ENCODE measurements at places on chromosomes 3 and 15.
A peak's percentile ranks its signal among the peaks of the same experiment; 100 is the strongest.

DNA sequence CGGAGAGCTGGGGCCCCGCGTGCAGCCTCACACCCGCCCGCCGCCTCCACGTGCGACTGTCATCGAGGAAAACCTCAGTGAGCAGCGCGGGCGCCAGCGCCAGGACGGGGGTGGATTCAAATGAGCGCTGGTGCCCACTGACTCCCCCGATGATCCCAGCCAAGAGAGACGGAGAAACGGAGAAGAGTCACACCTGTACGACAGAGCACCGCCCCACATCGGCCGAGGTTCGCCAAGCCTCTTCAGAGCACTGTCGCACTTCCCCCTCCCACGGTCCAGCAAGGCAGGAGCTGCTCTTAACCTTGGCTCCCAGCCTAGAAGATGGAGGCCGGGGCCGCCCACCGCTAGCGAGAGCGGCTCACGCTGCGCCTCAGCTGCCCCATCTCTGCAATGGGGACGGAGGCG is 130.9 kb upstream of the IQSEC1 start:
- no peak for DNase-seq

- DNase-seq = no peak
Measured at GRCh38 chr3:185207481-185207880, 46.4 kb downstream of the EHHADH start.

DNA sequence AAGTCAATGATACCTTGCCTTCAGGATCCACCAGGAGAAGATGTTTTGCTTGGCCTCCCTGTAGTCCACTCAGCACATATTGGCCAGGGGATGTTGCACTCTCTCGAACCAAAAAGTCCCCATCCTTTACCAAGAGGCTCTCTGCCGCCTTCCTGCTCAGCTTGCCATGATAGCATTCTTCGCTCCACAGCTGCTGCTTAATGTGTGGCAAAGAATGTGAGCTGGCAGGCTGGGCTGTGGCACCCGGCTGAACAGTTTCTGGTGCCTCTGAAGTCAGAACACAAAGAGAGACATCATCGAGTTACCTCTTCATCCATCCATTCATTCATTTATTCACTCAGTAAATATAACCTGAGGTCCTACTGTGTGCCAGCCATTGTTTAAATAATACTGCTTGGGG is 23.9 kb upstream of the CEP152 start:
- no peak for DNase-seq

GRCh38 chr3:193857996-193858395 is 265.0 kb downstream of the OPA1 start:
- DNase-seq = no peak

GRCh38 chr15:98554272-98555172 is 93.8 kb upstream of the IGF1R start:
- DNase-seq = no peak

- no peak for DNase-seq
Measured at GRCh38 chr3:197756704-197757103, 7.0 kb downstream of the FYTTD1 start.

DNA sequence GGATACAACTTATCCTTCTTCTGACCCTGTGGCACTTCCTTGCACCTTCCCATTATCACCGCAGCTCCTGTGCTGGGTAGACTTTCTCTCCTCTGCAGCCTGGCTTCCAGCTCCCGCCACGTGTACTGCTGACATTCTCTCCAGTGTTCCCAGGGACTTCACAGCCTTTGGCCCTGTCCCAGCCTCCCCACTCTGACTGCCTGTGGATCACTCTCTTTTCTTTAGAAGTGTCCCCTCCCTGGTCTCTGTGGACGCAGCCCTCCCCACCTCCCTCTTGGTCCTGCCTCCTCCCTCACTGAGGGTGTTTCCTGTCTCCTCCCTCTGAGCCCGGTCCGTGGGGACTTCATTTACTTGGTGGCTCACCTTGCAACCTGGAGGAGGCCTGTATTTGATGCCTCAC is 17.4 kb downstream of the PDIA5 start:
- DNase-seq = no peak

DNA sequence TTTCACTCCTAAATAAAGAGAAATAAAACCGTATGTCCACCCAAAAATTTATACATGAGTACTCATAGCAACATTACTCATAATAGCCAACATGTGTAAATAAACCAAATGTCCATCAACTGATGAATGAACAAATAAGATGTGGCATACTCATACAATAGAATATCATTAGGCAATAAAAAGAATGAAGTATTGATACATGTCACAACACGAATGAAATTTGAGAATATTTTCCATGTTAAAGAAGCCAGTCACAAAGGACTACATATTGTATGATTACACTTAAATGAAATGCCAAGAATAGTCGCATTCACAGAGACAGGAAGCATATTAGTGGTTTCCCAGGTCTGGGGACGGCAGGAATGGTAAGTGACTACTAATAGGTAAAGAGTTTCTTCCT is 869.2 kb downstream of the IGSF11 start:
- DNase-seq = no peak

DNA sequence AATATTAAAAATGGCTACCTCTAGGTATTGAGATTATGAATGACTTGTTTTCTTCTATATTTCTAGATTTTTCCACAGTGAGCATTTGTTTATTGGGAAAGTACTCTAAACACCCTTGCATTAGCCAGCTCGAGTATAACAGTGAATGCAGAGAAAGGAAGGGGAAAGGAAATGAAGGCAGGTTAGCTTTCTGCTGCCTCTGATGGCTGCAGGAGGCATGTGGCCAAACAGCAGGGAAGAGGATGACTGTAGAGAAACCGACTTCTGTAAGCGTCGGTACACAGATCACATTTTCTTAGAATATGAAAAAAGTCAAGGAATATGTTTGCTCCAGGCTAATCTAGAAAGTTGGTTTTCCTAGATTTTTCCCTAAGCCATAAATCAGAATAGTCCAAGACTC is 19.8 kb downstream of the GNB5 start:
- DNase-seq = no peak

- DNase-seq = no peak
Measured at GRCh38 chr3:54176106-54176505, 53.8 kb downstream of the CACNA2D3 start.

- no peak for DNase-seq
Measured at GRCh38 chr15:60343221-60343970, 54.4 kb downstream of the ANXA2 start.

DNA sequence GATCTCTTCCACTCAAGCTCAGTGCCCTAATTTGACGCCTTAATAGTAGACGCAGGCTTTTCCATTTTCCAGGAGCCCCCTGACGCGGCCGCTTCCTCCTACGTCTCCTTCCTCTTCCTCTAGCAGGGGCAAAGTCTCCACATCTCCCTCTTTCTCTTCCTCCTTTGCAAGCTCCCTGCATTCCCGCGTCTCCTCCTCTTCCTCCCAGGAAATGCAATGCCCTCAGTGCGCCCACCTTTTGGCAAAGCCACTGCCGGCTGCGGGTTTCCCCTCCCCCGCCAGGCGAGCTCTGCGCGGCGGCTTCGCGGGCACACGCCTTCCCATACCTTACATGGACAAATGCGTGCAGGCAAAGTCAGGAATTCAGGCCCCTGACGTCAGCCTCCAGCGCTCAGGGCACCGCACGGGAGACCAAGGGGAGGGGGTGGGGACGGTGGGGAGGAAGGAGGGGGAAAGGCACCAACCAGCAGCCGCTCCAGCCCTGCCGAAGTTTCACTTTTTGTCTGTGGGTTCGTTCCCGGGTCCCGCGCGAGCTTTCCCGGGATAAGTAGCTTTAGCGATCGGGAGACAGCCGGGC is 432 bp upstream of the LPP start:
- peak; percentile 55 for DNase-seq

Measured in stimulated activated CD4-positive, alpha-beta T cell treated with anti-CD3 and anti-CD28 coated beads, Interleukin-2, amount 100 ng/mL, for 24 hours (primary cell).